AG10803 (cell line): ENCODE measurements at places on chromosomes 6 and 20.
A peak's percentile ranks its signal among the peaks of the same experiment; 100 is the strongest.

GRCh38 chr6:83292900-83293843 lies 100.0 kb downstream of the RWDD2A start:
- DNase-seq, result no peak

GRCh38 chr20:38862226-38862625 lies 56.7 kb downstream of the PPP1R16B start:
- no peak for DNase-seq

DNA sequence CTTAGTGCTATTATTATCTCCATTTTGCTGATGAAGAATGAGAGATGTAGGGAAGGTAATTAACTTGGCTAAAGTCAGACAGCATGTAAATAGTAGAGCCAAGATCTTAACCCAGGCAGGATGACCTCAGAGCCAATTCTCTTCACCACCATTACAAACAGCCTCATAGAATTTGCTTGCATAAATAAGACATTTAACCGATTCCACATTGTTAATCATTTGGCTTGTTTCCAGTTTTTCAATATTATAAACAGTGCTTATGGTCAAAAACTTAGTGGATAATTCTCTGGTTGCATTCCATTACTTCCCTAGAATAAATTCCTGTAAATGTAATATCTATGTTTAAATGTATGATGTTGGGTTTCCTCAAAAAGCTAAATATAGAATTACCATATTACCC lies 19.1 kb upstream of the PRDM1 start:
- DNase-seq, result no peak

DNA sequence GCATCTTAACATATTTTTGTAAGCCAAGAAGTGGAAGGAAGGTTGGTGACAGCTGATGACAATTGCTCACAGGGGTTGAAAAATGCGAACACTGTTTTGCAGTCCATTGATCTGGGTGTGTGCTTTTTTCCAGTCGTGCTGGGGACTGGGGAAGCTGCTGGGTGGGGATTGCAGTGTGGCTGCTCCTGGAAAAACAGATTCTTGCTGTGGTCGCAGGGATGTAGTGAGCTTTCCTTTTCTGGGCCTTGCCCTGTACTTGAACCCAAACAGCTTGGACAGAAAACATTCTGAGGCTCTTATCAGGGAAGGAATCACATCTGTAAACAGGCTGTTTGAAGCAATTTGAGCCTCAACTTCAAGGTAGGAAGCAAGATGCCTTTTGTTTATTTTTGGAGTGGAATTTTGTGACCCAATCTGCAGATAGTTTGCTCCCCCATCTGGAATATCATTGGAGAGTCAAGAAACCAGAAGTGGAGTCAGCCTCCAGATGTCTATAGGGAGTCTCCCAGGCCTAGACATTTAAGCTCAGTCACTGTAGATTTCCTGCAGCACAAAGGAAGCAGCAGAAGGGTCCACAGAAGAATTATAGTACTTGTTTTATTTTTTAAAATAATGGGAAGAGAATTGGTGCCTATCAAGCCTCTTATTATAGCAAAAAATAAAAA lies 279.2 kb upstream of the FERMT1 start:
- DNase-seq, result no peak

DNA sequence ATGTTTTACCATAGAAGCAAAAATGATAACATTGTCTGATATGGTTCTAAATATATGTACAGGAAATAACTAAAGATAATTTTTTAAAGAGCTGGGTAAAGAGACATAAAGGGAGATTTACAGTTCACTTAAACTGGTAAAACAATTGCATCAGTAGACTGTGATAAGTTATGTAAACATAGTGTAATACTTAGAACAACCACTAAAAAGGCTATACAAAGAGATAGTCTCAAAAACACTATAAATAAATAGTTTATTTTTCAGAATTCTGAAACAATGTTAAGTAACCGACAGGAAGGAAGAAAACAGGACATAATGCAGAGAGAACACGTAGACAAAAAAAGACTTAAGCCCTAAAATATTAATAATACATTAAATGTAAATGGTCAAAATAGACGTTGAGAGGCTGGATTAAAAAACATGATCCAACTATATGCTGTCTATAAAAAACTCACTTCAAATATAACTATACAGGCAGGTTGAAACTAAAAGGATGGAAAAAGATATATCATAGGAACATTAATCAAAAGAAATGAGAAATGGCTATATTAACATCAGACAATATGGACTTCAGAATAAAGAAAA lies 32.7 kb upstream of the ATXN1 start:
- DNase-seq, result no peak

DNA sequence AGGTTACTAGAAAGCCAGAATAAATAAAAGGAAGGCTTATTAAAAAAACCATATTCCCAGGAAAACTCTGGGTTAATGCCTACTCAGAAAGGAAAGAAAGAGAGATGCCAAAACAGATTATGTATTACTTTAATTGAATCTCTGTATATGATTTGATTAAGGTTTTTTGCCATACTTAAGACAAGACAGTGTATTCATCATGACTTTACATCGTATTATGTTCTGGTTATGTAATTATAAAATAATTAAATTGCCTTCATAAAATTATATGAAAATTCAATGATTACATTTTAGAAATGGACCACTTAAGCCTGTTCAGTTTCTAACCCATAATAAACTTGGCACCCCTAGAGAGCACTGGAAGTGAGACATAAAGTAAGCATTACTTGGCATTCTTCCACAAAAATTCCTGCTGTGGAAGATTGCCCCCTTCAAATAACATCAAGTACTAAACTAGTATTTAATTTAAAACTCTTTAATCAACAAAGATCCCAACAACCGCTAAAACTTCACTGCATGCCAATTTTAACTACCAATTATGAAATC lies 20.8 kb upstream of the IBTK start:
- no peak for DNase-seq

DNA sequence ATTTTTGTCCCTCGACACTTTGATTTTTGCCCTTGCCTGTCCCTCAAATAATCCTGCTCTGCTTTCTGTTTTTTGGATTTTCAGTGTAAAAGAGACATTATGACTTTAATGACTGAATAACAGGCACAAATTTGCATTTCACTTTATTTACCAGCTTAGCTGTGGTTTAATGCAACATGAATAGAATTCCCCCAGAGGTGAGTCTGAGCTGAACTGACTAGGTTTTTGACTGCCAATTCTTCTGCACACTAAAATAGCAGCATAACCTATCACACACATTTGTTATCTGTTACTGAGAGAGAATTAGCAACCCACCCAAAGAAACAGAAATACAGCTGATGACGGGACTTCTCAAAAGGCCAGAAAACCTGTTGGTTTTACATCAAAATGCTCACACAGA lies 3.9 kb upstream of the RBM24 start:
- no peak for DNase-seq

DNA sequence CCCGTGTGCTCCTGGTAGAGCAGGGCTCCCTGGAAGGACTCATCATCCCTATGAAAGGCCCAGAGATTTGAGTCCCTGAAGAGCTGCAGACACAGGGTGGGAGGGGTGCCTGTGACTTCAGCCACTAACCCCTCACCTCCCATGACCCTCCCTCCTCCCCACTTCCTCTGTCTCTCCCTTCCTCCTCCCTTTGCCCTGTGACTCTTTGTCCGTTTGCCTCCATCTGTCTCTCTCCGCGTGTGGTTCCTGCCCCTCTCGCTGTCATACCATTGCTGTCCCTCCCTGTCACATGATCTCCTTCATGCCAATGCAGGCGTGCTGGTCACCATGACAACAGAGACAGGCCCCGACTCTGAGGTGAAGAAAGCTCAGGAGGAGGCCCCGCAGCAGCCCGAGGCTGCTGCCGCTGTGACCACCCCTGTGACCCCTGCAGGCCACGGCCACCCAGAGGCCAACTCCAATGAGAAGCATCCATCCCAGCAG lies 19.0 kb downstream of the EPB41L1 start:
- DNase-seq, result peak; percentile 12

DNA sequence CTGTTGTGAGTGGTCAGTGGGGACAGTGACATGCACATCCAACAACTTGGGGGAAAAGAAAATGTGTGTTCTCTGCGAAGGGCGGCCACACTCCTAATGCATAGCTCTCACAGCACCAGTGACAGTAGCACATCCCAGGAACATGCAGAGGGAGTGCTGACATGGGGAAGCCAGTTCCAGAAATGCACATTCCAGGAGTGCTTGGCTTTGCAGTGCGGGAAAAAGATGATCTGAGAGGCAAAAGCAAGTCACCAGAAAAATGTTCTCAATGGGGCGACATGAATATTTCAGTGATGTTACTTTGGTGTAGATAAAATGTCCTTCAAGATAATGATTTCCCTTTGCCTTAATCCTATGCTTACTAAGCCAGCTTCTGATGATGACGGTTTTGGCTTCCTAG lies 42.9 kb upstream of the PDE10A start:
- DNase-seq, result no peak

- no peak for DNase-seq
Observed at GRCh38 chr6:42769051-42769450, 12.8 kb upstream of the BICRAL start.

- no peak for DNase-seq
Observed at GRCh38 chr6:41040101-41040939, 1.3 kb upstream of the UNC5CL start.

- DNase-seq, result no peak
Observed at GRCh38 chr6:8172530-8172929, 70.2 kb upstream of the EEF1E1 start.

DNA sequence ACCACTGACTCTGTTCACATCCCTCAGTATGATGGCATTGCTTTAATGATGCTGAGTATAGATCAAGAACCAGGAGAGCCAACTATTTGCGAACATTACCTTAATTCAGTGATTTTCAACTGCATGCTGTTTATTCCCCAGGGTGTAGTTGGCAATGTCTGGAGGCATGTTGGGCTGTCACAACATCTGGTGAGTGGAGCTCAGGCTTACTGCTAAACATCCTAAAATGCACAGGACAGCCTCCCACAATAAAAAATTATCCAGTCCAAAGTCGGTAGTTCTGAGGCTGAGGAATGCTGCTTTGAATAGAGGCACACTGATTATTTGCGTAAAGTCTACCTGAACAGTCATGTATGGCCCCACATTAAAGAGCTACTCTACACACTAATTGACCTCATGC lies 94.8 kb upstream of the OPRM1 start:
- no peak for DNase-seq

DNA sequence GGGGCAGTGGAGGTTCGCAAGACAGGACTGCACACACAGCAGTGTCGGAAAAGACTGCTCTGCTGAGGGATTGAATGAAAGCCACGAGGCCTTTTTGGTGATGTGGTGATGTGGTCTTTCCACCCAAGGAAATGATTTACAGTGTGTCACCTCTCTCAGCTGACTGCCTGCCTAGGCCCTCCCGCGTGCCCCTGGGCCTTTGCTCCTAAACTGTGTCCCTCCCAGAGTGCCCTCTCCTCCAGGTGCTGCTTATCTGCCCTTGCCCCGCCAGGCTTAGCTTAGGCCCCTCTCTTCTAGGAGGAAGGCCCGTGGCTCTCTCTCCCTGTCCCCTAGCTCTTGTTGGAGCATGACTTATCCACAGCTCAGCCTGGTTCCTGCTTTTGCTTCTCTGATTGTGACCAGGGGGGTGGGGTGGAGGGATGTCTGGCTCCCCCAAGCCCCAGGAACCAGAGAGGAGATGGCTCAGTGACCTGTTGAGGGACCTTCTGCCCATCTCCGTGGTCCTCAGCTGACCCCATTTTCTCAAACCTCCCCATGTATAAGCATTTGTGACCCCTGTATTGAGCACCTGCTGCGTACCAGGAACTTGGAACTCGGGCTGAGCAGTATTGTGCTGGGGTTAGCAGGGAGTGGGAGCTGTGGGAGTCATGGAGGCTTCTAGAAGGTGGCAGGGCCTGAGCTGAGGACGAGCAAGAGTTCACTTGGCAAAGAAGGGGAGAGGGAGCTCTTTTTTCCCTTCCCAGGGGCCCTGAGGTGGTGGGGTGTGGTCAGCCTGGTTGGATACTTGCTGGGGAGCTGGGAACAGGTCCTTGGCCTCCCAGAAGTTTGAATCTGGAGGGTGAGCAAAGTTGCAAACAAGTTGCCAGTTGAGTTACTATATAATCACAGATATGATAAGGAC lies 2.2 kb downstream of the SRC start:
- DNase-seq, result no peak

- DNase-seq, result no peak
Observed at GRCh38 chr6:109475625-109476024, 7.4 kb downstream of the ZBTB24 start.

DNA sequence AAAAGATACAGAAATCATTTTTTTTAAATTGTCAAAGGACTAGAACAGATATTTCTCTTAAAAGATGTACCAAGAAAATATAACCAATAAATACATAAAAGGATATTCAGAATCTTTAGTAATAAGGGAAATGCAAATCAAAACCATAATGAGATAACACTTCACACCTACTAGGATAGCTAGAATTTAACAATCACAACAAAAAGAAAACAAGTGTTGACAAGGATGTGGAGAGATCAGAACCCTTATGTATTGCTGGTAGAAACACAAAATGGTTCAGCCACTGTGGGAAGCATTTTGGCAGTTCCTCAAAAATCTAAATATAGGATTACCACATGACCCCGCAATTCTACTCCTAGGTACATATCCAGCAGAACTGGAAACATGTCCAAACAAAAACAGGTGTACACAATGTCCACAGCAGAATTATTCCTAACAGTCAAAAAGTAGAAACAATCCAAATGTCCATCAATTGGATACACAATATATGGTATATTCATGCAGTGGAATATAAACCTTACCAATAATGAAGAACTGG lies 211.0 kb downstream of the LRFN2 start:
- DNase-seq, result no peak

- DNase-seq, result no peak
Observed at GRCh38 chr20:51431321-51431720, 111.2 kb downstream of the NFATC2 start.

DNA sequence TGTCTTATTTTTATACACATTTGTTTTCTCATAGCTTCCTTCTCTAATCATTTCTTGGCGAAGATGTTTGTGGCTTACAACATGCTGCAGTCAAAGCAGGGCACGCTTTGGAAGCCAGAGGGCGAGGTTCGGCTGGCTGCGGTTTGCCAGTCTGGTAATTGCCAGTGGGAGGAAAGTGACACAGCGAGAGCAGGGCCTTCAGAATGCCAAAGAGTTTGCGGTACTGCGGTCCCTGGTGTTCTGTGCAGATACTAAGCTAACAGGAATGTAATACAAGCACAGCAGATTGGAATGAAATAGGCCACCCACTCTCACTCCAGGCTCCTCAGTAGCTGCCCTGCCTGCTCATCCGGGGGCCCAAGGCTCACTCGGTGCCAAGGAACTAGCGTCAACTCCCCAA lies 58.7 kb upstream of the TGM3 start:
- peak; percentile 100 for DNase-seq
